B cell (primary cell): ENCODE measurements at places on chromosomes 12 and 14. TPM values are rescaled to one million over a fixed set of nuclear protein-coding genes. Genes with fewer than 3 reads are reported as not detected.

Gene CCDC184
- 0.54 and 0.66 TPM in 2 replicates for total RNA-seq

Gene RIN3
- total RNA-seq = 123 and 124 TPM in 2 replicates

- no peak for DNase-seq
These were observed 311.0 kb downstream of the NOVA1 start for GRCh38 chr14:26286913-26287205.

- peak; percentile 85 for DNase-seq
These were observed 113.7 kb downstream of the NCOR2 start for GRCh38 chr12:124453419-124454351.

DNA sequence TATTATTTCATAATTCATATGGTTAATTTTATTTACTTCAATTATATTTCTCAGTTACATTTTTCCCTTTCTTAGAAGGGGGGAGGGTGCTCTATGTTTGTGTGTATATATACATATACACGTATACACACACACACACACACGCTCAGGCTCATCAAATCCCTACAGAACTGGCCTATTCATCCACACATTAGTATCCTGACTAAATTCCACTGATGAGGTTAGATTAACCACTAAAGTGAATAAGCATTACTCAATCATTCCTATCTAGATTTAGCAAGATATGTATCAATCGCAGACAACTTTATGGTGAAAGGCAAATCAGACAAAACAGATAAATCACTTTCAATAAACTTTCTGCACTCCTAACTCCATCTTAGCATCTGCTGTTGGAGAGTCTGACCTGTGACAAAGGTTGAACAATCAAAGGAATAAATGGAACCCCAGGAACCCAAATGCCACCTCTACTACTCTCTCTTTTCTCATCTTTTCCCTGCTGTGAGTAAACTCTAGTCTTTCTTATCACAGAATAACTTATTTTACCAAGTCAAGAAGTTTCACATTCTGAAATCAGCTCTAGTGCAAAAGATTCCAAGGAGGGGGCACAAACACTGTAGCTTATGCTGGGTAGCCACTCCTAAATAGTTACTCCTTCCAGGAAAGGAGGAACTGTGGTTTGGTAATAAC lies 67.6 kb downstream of the RALGAPA1 start:
- no peak for DNase-seq

Gene GTF2H3
- total RNA-seq = 24.2 and 25.8 TPM in 2 replicates

GRCh38 chr14:21852061-21852664 lies 178.5 kb upstream of the OR4E1 start:
- peak; percentile 55 for DNase-seq

GRCh38 chr12:57719777-57720605 lies 18.6 kb downstream of the AGAP2 start:
- no peak for DNase-seq
